ENCODE measurements at places on chromosomes 7 and 10.

DNA sequence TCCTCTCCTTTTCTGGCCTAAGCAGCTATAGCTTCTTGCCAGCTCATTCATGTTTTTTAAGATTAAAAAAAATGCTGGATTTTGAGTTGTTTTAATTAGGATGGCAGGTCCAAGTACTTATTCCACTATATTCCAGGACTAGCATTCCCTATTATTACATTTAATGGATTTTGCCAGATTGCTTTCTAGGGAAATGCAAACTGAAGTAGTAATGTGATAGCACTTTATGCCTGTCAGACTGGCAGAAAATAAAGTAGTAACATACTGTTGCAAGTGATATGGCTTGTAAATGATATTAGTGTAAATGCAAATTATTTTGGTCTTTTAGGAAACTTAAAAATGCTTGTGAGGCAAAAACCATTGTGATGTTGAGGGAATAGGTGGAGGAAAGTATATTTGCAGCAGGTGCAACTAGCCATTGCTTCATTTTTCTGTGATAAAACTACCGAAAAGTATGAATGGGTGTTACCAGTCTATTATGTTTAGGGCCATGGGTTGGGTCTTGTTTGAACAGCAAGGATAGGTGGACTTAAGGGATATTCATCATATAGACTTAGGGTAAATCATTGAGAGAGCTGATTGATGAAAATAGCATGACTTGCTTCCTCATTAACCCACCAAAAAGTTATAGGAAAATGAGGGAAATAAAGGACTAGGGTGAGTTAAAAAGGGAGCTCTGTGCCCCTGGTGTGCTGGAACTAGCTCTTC, 19.9 kb downstream of the ZNRF2 start:
- no peak for DNase-seq

DNA sequence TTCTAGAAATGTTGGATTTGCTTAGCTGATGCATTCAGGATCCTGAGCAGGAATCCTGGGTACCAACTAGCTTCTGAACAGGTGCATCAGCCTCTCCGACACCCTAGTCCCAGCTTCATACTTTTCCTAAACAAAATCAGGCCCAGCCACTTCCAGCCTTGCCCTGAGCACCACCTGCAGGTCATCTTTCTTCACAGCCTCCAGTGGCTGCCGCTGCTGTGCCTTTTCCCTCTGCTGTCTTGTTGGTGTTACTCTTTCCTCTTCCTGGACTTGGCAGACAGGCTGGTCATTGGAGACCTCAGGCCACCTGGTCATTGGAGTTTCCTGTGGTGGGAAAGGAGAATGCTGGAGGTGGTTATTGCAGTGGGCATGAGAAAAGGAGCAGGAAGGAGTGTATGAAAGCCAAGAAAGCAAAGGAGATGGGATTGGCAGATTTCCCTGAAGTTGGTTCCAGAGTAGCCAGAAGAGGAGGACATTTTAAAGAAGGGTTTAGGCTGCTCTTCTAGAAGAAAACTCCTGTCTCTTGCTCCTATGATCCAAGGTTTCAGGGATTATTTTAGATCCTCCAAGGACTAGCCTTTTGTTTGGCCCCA, 48.2 kb upstream of the NFKB2 start:
- no peak for DNase-seq

DNA sequence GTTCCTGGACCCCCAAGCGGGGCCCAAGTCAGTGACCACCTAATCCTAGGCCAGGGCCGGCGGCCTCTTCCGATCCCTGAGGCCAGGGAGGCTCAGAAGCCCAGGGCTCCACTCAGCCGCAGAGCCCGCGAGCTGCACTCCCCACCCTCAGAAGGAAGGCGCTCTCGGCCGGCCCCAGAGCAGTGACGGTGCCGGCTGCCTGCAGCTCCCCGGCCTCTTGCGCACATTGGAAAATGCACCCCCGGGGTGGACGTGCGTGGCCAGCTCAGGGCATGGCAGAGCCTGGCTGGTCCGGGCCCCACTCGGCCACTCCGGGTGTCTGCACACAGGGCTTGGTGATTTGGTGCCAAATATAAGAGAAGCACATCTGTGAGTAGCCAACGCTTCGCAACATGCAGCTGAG, 269.1 kb downstream of the PTPRN2 start:
- DNase-seq: no peak

DNA sequence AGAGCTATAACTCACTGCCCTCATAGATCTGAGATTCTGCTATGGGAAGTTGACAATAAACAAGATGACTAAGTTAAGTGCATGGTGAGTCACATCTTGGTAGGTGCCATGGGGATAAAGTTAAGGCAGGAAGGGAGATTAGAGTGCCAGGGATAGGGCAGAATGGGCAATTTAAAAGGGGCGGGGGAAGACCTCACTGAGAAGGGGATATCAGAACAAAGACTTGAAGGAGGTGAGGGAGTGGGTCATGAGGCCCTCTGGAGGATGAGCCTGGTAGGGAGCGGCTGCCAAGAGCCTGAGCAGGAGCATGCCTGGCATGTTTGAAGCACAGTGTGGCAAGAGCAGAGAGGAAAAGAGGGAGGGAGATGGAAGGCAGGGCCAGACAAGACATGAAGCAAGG, 34.8 kb upstream of the INMT start:
- no peak for DNase-seq

DNA sequence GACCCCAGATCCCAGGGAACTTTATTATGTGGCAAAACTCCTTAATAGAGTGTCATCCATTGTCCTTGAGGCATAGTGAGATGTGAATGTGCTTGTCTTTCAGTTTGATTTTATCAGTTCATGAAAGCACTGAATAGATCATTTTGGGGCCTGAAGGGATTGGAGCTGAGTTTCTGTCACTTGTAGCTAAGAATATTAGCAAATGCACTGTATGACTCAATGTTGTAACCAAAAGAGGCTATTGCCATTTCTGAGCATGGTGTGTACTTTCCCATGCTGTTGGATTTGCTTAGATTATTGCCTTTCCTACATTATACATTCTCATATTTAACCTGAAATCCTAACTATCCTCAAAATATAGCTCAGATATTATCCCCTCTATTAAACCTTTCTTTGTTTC, 130.4 kb downstream of the PRKG1 start:
- no peak for DNase-seq

Data from NCI-H1105 (cell line).